Mesenchymal stem cell (in vitro differentiated cells and primary cell): ENCODE measurements at places on chromosomes 3 and 15.

DNA sequence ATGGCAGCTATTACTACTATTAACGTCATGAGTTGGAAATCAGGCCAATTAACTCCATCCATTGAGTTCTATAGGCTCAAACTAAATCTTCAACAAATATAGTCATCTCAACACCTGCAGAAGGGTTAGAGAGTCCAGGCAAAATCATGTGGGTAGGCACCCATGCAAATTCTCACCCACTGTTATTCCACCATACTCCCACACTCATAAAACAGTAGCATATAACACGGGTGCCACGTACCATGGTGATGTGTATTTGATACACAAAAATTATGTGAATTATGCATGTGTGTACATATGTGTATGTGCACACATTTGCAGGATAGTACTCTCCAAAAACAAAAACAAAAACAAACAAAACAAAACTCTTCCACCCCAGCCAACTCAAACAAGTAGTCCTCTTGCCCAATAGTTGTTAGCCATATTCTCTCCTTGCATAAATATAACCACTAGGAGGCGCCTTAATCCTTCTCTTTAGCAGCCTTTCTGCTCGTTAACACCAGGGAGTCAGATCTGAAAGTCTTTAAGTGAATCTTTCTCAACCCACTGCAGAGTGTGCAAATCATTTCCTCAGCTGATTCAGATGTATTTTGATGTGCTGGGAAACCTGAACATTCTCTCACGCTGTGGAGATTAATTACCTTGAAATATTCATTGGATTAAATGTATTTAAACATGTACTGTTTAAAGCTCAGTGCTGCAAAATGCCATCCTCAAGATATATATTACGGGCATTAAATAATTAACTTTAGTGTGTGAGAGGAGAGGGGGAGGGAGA, 38.0 kb upstream of the COPB2 start:
- DNase-seq: peak; percentile 81

DNA sequence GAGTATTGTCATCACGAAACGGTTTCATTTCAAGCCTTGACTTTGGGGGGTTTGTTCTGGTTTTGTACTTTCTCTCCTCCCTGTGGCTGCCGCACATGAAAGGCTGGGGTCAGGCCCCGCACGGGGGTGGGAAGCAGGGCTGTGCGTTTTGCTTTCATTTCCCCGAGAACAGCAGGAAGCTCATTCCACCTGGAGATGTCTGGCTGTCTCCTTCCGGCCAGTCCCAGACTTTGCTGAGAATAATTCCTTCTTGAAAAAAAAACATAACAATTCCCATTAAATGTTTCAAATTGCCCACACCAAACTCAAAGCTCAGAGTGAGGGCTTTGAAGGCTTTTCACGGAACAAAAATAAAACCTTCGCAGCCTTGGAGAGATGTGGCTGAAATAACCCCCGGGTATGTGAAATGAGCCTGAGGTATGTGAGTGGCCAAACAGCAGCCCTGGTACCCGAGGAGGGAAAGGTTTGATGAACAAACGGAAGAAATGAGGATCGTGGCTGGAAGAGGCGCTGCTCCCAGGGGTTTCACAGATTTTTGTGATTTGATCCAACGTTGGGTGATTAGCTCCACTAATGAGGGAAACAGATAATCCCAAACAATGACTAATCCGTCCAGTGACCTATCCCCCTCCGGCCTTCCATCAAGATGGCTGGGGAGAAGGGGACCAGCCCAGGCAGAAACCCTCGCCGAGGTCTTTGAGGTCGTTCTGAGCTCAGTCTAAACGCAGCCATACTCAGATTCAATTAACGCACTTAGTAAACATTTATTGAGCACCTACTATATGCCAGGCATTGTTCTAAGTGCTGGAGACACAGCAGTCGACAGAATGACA, 126.9 kb upstream of the MEF2A start:
- peak; percentile 41 for DNase-seq

DNA sequence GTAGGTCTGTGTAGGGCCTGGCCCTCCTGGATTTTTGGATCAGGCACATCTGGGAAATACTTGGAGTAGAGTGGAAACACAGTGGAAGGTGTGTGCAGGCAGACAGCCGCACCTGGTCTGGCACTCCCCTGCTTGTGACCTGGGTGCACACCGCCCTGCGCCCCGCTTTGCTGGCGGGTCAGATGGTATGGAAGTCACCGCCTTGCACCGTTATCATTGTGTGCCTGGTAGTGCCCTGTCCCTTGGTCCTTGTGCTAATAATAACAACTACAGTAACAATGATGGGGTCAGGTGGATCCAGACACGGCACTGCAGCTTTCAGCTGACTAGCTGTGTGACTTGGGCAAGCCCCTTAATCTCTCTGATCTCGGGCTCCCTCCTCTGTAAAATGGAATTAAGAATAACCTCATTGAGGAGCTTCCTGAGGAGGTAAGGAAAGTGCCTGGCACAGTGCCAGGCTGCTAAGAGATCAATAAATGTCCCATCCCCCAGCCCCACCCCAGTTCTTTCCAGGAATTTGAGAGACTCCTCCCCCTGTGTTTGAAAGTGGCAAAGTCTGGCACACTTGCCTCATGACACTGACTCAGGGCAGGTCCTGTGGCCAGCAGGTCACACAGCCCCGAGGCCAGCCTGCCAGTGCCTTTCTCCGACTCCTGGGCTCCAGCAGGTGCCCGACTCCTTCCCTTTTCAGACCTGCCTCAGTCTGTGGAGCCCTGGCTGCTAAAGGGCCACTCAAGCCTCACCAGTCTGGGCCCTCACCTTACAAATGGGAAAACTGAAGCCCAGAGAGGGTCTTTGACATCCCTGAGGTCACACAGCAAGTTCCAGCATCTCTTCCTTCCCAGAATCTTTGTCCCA, 9.8 kb downstream of the ISG20 start:
- DNase-seq: peak; percentile 29

DNA sequence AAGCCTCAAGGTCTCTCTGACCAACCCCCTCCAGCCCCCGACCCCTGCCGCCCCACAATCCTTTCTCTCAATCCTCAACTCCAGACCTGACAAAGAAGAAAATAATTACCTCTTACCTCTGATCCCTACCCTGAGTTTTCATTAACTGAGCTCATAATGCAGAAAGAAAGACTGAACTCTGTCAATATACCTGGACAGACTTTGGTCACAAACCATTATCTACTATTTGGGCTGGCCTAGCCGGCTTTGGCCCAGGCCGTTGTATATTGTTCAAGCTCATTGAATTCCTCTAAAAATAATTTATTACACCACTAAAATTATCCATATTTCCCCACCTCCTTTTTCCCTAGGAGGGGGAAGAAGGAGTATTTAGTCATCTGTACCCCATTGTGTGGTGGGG, 29.3 kb upstream of the SPTSSB start:
- no peak for DNase-seq

DNA sequence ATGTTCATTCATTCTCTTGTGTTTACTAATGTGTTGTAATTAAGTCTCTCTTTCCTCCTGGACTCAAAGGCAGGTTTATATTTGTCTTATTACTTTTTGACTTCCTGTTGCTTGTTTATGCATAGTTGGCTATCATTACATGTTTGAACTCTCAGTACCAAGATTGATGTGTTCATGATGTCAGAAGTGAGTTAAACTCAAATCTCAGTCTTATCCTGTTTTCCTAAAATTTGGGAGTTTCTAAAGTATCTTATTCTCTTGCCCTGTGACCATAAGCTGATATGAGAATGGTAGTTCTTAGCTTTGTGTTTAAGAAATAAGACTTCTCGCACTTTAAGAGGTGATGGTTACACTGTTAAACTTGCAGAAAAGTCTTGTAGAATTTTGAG, 5.2 kb downstream of the GLCE start:
- DNase-seq: no peak

GRCh38 chr3:15309662-15310335, 22.6 kb downstream of the SH3BP5 start:
- no peak for DNase-seq

DNA sequence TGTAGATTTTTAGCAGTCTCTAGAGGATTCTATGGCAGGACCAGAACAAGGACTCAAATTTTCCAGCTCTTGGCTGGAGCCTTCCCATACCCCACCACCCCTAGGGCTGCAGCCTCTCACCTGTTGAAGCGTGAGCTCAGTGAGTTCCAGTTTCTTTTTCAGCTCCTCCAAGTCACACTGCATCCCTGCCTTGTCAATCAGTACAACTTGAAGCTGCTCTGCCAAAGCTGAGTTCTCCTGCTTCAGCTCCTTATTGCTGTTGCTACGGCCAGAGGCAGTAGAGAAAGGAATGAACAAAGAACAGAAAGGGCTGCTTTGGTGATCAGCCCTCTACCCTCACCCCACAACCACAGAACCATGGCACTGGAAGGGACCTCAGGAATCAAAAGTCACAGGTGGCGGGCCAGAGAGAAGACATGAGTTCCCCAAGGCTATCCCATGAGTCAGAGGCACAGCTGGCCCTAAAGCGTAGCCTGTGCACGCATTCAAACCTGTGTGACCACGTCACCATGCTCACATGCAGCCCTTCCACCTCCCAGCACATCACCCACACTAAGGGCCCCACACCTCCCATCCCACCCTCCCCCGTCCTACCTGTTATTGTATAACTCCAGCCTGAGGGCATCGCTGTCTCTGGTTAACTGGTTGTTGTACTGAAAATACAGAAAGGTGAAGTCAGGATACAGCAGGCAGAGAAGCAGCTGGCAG, 83.3 kb upstream of the C2CD4B start:
- DNase-seq: no peak

DNA sequence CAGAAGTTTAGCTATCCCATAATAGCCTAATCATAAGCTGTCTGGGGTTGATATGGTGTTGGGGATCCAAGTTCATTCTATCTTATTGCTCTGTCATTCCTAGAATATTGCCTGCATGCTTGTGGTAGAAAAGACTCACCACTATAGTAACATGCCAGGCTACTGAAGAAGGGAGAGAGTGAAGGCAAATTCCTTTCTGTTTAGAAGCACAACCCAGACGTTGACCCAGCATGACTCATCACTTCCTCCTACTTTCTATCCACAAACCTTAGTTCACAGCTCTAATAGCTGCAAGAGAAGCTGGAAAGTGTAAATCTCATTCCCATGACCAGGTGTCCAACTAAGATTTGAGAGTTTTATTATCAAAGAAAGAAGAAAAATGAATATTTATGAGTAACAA, 57.8 kb upstream of the NMD3 start:
- DNase-seq: peak; percentile 94

GRCh38 chr15:67039384-67040075, 25.9 kb upstream of the SMAD3 start:
- no peak for DNase-seq
